ENCODE measurements at places on chromosomes 1 and 21.

DNA sequence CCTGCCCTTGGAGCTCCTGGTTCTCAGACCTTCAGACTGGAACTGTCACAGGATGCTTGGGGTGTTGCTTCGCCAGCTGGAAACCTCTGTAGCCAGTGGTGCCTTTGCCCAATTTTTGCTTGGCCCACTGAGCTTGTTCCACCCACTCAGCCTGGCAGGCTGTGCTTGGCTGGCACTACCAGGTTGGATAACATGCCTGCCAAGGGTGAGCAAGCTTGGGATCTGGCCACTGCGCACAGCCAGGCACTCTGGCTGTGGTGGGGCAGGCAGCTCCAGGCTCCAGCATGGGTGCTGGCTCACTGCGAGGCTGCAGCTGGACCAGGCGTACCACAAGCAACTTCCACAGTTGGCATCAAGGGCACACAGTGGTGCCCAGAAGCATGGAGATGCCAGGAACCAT is 967.8 kb upstream of the NCAM2 start:
- DNase-seq, result no peak

GRCh38 chr1:200433586-200433985 is 23.8 kb upstream of the ZNF281 start:
- no peak for DNase-seq

- no peak for DNase-seq
Observed at GRCh38 chr1:157359314-157360022, 192.8 kb downstream of the FCRL5 start.

DNA sequence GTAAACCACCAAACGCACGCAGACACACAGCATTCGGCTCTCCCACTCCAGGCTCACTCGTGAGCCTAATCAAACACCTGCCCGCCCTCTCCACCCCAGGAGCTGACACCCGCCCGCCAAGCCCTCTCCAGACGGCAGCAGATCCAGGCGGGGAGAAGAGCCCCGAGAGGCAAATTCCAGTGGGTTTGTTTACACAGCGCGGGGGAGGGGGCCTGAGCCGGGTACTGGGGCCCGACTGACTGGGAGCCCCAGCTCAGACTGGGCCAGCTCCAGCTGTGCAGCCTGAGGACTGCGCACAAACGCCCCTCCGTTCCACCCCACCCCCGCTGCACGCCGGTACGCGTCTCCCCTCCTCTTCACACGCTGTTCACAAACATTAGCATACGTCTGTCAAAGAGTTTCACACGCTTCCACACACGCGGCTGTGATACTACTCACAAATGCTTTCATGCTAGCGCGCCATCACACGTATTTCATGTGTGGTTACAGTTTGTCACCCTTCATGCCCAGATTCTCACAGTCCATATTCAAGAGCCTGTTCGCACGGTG is 1.0 kb upstream of the EFNA1 start:
- peak; percentile 63 for DNase-seq

- peak; percentile 81 for DNase-seq
Observed at GRCh38 chr1:204359474-204360255, at the start of gene PLEKHA6. PLEKHA6 (minus strand) TSS chr1:204359929; CDS start chr1:204273727, 86,202 bp downstream.

DNA sequence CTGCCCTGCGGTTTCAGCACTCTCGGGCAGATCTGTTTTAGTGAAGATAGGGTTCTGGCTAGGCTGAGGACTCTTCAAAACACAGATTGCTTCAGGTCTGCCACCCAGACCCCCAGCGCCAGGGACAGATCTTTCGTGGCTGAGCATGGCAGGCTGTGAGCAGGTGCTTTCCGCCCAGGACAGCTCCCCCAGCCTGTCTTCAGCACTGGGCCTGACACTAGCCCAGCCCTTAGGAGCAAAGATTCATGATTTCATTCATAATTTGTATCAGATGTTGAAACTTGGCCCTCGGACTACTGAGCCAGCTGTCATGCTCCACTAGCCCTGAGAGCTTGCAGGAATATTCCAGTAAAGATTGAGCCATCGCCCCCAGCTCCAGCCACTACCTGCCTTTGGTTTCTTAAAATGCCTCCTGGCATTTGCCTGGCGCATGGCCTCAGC is 5.9 kb downstream of the ADPRS start:
- no peak for DNase-seq

- DNase-seq, result no peak
Observed at GRCh38 chr1:205774198-205775014, 876 bp downstream of the RAB29 start.

DNA sequence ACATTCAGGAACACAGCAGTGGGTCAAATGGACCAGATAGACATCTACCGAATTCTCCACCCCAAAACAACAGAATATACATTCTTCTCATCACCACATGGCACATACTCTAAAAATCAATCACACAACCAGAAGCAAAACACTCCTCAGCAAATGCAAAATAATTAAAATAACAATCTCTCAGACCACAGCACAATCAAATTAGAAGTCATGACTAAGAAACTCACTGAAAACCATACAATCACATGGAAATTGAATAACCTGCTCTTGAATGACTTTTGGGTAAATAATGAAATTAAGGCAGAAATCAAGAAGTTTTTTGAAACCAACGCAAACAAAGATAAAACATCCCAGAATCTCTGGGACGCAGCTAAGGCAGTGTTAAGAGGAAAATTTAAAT is 49.2 kb downstream of the ZP4 start:
- DNase-seq, result no peak

DNA sequence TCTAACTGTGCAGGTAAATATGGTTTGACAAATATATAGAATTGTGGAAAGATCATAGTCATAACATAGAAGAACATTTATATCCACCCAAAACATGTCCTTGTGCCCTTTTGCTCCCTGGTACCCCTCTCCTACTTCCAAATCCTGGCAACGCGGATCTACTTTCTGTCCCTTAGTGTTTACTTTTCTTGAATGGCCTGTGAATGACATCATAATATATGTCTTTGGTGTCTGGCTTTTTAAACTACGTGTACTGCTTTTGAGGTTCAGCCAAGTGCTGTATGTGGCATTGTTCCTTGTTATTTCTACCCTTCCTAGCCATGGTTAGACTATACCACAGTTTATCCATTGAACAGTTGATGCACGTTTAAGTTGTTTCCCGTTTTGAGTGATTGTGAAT is 155.6 kb downstream of the SDCCAG8 start:
- DNase-seq, result no peak

DNA sequence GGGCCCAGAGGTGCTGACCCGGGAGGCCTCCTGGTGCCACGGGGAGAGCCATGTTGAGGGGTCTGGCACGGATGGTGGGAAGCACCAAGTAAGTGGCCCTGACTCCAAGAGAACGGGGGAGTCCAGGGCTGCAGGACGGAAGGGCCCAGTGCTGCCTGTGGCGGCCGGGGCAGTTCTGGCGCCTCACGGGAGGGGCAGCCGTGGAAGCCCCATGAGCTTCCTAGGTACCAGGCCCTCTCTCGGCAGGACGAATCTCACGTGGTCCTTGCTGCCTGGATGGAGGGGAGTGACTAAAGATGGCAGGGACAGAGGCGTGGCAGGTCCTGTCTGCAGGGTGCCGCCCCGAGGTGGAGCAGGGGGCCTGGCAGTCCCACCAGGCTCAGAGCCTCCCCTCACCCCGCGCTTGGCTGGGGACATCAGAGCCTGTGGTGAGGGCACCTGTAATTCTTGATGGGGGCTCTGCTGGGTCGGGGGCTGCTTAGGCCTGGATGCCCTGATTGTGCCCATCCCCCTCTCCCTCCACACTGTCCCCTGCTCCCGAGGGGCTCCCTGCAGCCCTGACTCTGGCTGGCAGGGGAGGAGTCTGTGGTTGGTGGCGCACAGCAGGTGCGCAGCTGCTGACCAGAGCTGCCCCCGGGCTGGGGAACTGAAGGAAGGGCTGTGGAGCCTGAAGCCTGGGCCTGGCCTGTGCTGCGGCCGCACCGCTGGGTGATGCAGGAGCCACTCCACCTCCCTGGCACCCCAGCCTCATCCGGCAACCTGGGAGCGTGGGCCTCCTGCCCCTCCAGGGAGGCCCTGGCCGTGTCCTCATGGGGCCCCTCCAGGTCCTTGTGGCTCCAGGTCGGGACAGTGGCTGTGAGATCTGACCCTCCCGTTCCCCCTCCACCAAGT is 31.4 kb downstream of the POFUT2 start:
- DNase-seq, result no peak

DNA sequence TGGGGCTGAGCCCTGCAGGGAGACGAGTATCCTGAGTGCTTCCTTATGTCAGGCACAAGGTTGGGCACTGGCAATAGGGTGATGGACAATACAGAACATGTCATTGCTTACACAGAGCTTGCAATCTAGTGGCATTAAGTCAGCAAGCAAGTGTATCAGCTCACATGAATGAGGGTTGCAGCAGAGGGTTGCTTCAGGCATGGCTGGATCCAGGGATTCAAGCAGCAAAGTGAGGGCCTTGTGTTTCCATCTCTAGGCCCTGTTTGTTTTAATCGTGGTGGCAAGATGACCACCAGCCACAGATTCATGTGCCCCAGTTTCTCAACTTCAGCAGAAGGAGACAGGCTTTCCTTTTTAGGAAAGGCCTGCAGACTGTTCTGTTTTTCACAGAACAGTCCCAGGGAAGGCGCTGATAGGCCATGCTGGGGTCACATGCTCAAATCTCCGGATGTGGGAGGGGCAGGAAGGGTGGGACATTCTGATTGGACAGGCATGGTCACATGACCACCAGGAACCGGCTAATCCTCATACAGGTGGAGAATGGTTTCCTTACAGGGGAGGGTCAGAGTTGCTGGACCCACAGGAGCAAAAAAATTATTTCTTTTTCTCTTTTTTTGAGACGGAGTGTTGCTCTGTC is 14.4 kb downstream of the PLOD1 start:
- DNase-seq, result no peak

DNA sequence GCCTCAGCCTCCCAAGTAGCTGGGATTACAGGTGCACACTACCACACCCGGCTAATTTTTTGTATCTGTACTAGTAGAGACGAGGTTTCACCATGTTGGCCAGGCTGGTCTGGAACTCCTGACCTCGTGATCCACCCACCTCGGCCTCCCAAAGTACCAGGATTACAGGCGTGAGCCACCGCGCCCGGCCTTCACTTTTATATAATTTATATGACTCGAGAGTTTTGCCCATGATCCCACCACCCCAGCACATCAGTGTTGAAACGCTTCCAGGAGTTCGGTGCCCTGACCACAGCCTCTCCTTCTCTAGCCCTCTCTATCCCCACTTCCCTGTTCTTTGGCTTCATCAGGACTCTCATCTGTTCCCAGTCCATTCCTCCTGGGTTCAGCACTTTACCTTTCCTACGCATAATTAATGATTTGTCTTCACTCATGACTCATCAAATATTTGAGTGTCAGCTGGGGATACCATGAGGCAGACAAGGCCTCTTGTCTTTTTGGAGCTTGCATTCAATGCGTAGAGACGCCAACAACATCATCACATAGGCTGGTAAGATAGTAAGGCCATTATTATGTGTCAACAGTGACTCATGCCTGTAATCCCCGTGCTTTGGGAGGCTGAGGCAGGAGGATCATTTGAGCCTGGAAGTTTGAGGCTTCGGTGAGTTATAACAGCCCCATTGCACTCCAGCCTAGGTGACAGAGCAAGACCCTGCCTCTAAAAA is 1.4 kb downstream of the PMF1 start:
- DNase-seq, result no peak

GRCh38 chr1:86154571-86155050 is 2.0 kb downstream of the COL24A1 start:
- no peak for DNase-seq

DNA sequence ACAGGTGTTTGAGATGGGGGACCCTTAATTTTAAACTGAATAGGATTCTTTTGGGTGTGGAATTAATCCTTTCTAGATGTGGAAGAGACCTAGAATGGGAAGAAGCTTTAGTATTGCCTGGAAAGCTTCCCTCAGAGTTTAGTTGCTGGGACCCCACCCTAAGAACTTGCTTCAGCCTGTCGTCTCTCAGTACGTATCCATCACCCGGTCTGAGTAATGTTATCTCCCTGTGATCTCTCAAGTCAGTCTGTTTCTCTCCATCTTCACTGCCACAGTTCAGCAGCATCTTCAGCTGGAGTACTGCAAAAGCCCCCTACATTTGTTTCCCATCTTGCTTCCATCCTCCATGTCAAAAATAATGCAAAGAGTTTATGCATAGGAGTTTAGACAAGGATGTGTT is 28.9 kb downstream of the CNST start:
- DNase-seq, result no peak

GRCh38 chr1:194353121-194353520 is 1166.7 kb upstream of the B3GALT2 start:
- no peak for DNase-seq

GRCh38 chr1:170351366-170351946 is 180.5 kb upstream of the GORAB start:
- DNase-seq, result no peak

- no peak for DNase-seq
Observed at GRCh38 chr1:161054805-161055204, 9.0 kb upstream of the USF1 start.

- DNase-seq, result no peak
Observed at GRCh38 chr1:175035865-175036264, 12.6 kb upstream of the MRPS14 start.

GRCh38 chr1:245879091-245879490 is 628.0 kb downstream of the SMYD3 start:
- no peak for DNase-seq

All from hypothalamus (tissue), 51 donors.